Activated CD4-positive, alpha-beta T cell treated with anti-CD3 and anti-CD28 coated beads, Interleukin-2, amount 50 U/mL, for 48 hours (primary cell): ENCODE measurements at places on chromosomes 4 and X.
A peak's percentile ranks its signal among the peaks of the same experiment; 100 is the strongest.

DNA sequence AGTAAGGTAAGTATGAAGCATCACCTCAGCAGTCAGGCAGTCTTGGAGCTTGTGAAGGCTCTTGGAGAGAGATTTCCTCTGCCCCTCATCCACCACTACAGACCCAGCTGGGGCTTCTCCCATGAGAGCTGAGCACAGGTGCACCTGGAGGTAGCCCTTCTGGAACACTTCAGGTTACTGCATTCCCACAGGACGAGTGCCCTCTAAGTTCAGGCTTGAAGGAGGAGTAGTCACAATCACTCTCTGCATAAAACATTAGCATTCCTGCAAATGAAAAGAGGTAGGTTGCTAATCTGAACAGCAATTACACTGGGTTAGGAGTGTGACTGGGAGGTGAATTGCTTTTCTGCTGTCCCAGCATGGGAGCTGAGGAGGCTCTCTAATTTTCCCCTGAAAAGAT lies 308.8 kb downstream of the TEX13C start:
- no peak for DNase-seq

GRCh38 chr4:119310826-119311225 lies 11.1 kb downstream of the FABP2 start:
- no peak for DNase-seq

- DNase-seq = peak; percentile 36
Observed at GRCh38 chr4:6333301-6334202, 63.9 kb downstream of the WFS1 start.

GRCh38 chr4:114249561-114249960 lies 270.1 kb upstream of the ARSJ start:
- no peak for DNase-seq

GRCh38 chr4:153936121-153936520 lies 147.2 kb upstream of the SFRP2 start:
- DNase-seq = no peak

- no peak for DNase-seq
Observed at GRCh38 chr4:27248829-27249228, 388.2 kb downstream of the STIM2 start.

DNA sequence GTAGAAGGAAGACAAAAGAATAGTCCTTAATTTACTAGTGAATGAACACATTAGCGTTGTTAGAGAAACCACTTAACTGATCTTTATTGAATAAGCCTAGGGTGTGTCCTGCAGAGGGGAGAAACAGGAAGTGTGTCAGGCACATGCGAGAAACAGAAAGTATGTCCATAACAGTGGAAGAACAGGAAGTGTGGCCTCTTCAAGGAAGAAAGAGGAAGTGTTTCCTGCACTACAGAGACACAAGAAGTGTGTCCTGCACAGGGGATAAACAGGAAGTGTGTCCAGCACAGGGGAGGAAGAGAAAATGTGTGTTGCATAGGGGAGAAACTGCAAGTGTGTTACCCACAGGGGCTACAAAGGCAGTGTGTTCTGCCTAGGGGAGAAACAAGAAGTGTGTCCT lies 539.6 kb upstream of the PRKX start:
- no peak for DNase-seq

- no peak for DNase-seq
Observed at GRCh38 chr4:177351622-177352244, 42.1 kb downstream of the NEIL3 start.

DNA sequence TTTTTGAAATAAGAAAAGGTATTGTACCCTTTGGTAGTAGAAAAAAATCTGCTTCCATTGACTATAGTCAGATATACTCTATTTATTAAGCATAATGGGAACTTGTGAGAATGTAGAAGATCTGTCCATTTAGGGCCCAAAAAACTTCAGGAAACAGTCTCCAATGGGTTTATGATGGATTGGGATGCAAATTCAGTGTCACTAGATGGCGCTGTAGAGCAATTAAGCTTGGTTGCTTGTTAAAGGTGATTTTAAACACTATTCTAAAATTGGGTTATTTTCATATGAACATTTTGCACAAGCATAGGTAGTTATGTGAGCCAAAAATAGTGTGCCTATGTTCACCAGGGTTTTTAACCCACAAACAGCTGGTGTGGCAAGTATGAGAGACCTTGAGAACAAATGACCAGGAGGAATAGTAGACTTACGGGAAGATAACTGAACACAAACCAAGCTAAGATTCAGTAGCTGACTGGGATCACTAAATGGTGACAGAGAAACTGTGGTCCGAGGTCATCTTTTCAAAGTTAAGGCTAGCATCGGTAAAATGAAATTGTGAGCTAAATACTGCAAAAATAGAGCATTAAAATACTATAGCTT lies 80.3 kb upstream of the LSM6 start:
- peak; percentile 8 for DNase-seq

DNA sequence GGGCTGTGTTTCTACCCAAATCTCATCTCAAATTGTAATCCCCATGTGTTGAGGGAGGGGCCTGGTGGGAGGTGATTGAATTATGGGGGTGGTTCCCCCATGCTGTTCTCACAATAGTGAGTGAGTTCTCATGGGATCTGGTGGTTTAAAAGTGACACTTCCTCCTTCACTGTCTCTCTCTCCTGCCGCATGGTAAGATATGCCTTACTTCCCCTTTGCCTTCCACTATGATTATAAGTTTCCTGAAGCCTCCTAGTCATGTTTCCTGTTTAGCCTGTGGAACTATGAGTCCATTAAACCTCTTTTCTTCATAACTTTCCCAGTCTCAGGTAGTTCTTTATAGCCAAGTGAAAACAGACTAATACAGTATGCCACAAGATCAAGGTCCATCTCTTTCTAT lies 70.0 kb upstream of the MSX1 start:
- DNase-seq = no peak

DNA sequence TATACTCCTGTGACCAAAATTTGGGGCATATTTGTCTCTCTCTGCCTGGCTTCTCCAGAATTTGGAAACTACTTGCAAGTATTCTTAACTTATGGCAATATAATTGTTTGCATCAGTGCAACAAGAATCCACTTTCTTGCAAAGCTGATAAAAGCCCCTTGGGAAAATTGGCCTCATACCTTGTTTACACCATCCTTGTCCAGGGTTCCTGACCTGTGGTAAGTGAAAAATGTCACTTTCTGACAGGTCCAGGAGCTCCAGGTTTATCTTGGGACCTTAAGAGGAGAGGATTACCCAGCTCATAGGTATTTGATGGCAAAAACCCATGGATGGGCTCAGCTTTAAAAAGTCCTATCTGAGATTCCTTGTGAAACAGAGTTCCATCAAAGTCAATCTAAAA lies 29.3 kb upstream of the CXCL13 start:
- DNase-seq = no peak

GRCh38 chr4:47373174-47373573 lies 90.3 kb downstream of the COMMD8 start:
- DNase-seq = no peak

GRCh38 chr4:143253166-143253565 lies 68.4 kb downstream of the USP38 start:
- DNase-seq = no peak

- DNase-seq = no peak
Observed at GRCh38 chr4:80237992-80238391, 28.5 kb upstream of the FGF5 start.

DNA sequence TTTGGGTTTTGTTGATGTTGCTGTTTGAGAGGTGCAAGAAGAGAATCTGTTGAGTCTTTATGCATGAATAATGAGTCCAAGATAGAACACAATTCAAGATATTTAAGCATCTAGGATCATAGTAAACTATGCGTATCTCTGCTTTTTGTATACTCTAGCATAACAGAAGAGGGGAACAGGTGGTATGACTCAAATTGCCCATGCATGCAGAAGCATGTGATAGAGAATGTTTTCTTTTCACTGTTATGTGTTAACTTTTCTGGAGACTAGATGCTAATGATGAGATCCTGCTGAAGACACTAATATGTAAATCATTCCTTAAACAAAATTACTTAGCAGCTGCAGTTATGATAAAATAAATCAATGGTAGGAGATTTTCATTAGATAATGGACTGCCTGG lies 165.3 kb upstream of the FTHL17 start:
- no peak for DNase-seq

GRCh38 chr4:58136604-58137003 lies 1026.4 kb upstream of the IGFBP7 start:
- no peak for DNase-seq

DNA sequence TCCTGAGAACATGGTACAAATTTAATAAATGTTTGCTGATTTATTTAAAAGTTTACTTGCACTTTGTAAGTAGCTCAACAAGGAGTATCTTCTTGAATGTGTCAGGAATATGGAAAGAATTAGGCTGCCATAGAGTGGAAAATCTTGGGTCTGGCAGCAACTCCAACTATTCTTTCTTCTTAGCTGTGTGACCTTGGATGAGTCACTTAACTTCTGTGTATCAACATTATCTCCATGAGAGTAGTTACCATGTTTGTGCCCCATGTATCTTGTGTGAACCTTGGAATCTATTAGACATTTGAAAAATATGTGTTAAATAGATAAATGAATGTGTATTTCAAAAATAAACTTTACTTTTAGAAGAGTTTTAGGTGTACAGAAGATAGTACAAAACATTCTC lies 348.8 kb downstream of the GBA3 start:
- DNase-seq = no peak

DNA sequence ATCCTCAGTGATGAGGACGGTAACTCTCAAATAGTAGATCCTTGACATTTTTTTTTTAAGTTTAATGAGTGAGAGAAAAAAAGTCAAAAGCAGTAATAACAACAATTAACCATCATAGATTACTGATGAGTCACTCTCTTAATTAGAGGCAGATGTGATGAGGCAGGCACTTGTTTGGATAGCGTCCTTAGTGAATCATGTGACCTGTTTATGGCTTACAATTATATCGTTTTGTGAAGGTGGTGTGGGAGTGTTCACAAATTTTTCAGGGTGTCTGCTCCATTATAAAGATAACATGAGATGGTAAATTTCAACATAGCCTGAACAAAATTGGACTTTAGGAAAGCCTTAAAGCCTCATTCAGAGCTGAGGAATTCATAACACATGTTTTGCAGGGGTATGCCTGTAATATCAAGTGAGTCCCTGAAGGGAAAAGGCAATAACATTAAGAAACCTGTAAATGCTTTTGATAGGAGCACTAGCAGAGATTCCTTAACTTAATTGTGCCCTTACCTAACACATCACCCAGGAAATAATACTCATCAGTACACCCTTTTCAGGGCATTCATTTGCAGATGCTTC lies 51.9 kb upstream of the XIAP start:
- DNase-seq = no peak

- no peak for DNase-seq
Observed at GRCh38 chrX:23483396-23483795, 148.7 kb downstream of the PTCHD1 start.

DNA sequence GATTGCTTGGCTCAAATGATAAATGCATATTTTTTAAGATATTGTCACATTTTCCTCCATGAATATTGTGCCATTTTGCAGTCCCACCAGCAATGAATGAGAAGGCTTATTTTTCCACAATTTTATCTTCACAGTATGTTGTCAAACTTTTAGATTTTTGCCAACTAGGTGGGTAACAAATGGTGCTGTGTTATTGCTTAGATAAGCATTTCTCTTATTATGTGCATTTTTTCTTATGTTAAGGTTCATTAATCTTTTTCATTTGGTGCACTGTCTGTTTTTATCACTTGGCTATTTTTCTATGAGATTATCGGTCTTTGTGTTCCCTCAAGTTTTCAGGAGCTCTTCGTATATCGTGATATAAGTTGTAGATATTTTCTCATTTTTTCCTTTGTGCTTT lies 13.4 kb upstream of the AFM start:
- no peak for DNase-seq

GRCh38 chr4:103075435-103075893 lies 1.1 kb downstream of the SLC9B2 start:
- DNase-seq = no peak

DNA sequence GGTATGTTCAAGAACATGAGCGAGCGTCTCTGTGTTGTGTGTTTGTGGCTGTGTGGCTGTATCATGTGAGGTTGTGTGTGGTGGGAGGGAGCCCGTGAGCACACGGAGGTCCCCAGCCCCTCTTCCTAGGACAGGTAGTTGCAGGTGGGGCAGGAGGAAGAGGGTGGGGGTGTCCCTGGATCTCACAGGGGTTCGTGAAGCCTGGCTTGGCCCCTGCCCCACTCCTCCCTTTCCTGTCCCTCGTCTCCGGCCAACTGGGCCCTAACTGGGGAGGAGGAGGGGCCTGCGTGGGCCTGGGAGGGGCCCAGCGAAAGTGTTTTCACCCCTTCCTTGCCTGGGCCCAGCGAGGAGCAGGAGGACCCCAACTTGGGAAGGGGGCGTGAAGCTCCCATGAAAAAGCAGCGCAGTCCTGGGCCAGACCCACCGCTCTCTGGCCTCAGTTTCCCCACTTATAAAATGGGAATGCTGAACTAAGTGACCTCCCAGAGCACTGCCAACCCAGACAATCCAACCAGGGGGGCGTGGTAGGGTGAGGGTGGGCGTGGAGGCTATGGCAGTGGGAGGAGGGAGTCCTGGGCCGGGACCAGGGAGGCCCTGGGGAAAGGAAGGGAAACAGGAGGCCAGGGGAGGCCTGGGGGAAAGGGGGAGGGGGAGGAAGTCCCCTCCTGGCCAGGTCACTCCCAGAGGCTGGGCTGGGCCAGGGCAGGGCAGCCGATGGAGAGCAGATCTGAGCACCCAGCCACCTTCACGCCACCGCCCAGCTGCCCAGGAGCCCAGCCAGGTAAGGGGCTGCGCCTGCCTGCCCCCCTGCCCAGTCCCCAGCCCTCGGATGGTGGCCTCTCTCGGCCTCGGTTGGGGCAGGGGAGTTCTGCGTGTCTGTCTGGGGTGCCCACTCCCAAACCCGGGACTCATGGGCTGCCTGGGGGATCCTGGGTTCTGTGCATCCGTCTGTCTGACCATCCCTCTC lies at the start of gene AVPR2:
TSS of gene AVPR2 (plus strand) at position 683 of the 967 bp plus-strand sequence. CDS start 473 bp downstream, outside the sequence.
- DNase-seq = no peak

- no peak for DNase-seq
Observed at GRCh38 chr4:144562019-144562705, 83.8 kb upstream of the HHIP start.

- no peak for DNase-seq
Observed at GRCh38 chrX:41970419-41970818, 47.1 kb upstream of the CASK start.

- no peak for DNase-seq
Observed at GRCh38 chr4:136867465-136867864, 664.8 kb downstream of the PCDH18 start.

DNA sequence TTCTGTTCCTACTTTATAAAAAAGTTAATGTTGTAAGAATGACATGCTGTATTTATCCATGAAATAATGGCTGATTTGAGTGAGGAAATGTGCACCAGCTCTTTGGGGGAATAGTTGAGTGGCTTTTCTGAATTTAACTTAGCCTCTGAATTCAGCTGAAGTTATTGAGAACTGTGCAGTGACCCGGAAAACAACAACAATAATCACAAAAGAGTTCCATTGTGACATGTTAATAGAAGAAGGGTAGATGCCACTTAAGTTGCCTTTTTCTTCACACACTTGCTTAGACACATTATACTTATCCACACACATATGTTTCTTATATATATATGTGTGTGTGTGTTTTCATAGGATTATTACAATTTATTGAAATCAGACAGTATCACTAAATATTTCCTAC lies 301.2 kb downstream of the BMPR1B start:
- DNase-seq = no peak

GRCh38 chrX:101203761-101204351 lies 15.7 kb upstream of the DRP2 start:
- no peak for DNase-seq
